ENCODE measurements at places on chromosomes 2 and 18.

GRCh38 chr2:240136671-240137292 is 677 bp upstream of the COPS9 start:
- DNase-seq: no peak

DNA sequence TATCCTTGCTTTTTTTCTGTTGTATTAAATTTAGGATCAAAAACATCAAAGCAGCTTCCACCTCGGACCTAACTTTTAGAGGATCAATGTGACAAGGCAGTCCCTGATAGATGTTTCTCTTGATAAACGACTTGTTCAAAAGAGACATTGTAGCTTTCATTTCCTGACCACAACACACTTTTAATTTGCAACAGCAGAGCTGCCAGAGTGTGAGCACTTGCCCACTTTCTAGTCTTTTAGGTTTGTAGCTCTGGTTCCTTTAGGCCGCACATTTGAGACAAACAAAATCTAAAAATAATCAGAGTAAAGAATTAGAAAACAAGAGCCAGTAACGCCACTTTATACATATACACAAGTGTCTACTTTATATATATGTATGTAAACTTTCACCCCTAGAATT is 3.1 kb downstream of the FIGN start:
- no peak for DNase-seq

DNA sequence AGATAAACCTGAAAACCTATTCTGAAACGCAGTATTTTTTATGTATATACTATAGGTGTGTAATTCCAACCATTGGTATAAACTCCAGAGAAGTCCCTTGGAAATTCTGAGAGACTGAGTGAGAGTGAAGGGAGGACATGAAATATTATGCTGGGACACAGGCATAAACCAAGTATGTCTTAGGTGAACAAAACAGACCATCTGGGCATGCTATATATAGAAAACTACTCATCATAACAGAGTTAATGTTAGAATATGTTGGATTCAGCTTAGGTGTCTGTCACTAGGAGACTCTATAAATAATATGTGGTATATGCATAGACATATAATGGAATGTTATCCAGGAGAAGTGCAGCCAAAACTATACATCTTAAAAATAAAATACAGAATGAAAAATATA is 282.6 kb downstream of the LRP1B start:
- DNase-seq: no peak

DNA sequence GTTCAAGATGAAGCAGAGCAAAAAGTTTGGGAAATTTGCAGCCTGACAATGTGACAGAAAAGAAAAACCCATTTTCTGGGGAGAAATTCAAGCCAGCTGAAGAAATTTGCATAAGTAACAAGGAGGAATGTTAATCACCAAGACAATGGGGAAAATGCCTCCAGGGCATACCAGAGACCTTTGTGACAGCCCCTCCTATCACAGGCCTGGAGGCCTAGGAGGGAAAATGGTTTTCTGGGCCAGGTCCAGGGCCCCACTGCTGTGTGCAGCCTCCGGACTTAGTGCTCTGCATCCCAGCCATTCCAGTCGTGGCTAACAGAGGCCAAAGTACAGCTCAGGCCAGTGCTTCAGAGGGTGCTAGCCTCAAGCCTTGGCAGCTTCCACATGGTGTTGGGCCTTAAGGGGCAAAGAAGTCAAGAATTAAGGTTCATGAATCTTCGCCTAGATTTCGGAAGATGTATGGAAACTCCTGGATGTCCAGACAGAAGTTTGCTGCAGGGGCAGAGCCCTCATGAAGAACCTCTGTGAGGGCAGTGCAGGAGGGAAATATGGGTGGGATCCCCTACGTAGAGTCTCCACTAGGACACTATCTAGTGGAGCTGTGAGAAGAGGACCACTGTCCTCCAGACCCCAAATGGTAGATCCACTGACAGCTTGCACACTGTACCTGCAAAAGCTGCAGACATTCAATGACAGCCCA is 314.1 kb upstream of the TRIB2 start:
- DNase-seq: no peak

DNA sequence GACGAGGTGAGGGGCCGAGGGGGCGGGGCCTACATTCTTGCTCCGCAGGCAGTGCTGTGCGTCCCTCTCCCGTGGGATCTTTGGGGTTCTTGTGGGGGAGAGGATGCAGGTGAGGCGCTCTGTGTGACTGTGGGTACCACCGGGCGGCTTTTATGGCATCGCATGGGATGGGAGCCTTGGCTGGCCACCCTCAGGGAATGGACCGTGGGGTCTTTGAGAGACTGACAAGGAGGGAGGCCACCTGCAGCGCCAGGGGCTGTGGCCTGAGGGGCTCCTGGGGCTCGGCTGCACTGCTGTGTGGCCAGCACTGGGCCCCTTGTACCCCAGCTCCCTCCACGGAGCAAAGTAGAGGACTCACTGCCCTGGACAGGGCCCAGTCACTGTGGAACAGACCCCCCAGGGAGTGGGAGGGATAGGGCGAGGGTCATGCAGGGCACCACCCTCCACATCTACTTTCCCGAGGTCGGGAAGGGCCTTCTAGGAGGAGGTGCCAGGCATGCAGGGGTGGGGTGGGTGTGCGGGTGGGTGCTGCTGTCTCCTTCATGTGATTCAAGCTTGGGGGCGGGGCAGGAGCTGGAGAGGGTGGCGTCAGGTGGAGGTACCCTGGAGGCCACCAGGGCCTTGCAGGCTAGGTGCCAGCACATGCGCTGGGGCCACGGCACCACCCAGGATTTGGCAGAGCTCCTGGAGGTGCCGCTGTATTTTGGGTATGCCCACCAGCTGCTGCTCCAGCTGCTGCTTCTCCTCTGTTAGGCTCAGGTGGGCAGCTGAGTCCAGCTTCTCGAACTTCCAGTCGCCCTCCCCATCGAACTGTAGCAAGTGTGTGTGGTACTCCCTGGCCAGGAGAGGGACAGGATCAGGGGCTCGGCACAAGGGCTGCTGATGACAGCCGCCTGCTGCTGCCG is 1072.4 kb downstream of the RPIA start:
- DNase-seq: peak; percentile 80

DNA sequence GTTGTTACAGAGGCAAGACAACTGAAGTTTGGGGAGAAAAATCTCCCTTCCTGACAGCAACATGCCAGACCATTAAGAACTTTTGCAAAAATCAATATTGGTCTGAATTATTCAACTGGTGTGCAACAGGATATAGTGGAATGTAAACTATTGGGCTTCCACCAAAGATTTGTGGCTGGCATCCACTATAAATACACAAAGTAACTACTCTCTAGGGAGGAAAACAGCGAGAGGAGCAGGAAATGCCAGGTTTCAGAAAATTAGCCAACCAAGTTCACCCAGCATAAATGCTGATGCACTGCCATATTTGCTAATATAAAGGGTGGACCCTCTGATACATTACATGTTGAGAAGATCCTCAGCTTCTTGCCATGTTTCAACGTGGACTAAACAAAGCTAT is 267.6 kb upstream of the LYPD1 start:
- no peak for DNase-seq

DNA sequence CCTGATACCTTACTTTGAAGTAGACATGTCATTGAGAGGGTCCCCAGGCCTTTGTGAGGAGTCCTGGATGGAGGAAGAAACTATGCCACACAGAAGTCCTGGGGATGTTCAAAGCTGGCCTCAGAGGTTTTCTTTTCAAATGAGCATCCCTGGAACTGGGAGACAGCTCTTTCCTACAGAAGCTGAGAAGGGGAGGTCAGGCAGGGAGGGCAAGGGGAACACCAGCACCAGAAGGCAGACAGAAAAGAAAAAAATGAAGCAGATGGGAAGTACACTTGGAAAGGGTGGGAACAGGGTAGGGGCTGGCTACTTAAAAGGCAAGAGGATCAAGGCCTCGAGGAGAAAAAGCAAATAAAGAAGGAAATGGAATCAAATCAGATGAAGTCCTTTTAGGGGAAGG is 120.0 kb downstream of the FMNL2 start:
- no peak for DNase-seq

GRCh38 chr2:228329282-228329681 is 147.8 kb upstream of the SPHKAP start:
- no peak for DNase-seq

DNA sequence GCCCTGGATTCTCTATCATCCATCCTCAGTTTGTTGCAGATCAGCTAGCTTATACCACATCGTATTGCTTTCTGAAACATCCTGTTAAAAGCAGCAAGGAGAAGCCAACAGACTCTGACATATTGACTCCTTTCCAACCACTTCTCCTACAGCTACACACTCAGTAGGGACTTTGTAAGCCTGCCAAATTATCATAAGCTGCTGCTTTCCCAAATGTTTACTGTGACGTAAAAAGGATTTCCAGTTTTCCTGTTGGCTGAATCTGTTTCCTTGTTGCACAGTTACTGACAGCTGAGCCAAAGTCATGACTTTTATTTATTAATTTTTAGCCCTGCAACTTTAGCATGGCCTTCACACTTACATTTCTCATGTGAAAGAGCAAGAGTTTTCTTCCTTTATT is 294.3 kb downstream of the KCNJ3 start:
- no peak for DNase-seq

GRCh38 chr2:73297151-73297559 is 3.8 kb upstream of the EGR4 start:
- DNase-seq: no peak

DNA sequence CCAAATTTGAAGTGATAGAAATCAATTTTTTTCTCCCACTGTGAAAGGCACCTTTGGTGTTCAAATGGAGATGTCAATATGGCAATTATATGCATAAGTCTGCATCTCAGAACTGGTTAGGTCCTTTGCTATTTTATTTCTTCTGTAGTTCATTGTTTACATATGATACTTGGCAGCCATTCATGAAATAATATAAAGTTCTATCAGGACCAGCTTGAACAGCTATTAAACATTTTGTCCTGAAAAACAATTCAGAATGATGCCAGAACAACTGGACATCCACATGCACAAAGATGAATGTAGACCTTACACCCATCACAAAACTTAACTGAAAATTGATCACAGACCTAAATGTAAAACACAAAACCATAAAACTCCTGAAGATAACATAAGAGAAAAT is 41.8 kb upstream of the ARHGAP28 start:
- no peak for DNase-seq

GRCh38 chr18:63303547-63303946 is 16.0 kb downstream of the BCL2 start:
- no peak for DNase-seq

DNA sequence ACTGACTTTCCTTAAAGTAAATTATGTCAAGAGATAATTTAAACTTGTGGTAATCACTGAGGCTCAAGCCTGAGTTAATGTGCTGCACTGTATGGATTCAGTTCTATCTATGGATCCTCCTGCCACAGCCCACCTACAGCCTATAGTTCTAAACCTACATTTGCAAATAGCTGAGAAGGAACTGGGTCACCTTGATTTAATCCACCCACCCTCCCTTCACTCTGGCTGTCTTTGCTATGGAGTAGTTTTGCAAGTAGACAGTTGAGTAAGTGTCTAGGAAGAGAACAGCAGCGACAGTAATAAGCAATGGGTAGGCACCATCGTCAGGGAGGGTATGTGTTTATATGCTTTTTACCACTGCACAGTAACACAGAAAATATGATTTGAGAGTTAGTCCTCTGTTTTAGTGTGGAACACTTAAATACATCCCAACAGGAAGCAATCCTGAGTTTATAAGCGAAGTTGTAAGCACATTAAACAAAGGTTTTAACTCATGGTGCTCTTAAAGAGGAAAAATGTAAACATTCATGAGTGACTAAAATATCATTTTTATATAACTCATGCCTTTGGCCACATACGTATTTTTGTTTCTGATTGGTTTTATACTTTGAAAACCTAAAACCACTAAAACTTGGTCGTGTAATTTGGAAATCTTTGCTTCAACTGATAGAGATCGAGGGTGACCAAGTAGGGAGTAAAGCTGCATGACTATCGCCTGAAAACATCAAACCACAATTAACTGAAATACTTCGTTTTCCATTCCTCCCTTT is 36.3 kb upstream of the CHRNA1 start:
- no peak for DNase-seq

- no peak for DNase-seq
Measured at GRCh38 chr18:8771930-8772329, 66.6 kb downstream of the MTCL1 start.

GRCh38 chr18:79568543-79569205 is 110.9 kb upstream of the CTDP1 start:
- peak; percentile 53 for DNase-seq

DNA sequence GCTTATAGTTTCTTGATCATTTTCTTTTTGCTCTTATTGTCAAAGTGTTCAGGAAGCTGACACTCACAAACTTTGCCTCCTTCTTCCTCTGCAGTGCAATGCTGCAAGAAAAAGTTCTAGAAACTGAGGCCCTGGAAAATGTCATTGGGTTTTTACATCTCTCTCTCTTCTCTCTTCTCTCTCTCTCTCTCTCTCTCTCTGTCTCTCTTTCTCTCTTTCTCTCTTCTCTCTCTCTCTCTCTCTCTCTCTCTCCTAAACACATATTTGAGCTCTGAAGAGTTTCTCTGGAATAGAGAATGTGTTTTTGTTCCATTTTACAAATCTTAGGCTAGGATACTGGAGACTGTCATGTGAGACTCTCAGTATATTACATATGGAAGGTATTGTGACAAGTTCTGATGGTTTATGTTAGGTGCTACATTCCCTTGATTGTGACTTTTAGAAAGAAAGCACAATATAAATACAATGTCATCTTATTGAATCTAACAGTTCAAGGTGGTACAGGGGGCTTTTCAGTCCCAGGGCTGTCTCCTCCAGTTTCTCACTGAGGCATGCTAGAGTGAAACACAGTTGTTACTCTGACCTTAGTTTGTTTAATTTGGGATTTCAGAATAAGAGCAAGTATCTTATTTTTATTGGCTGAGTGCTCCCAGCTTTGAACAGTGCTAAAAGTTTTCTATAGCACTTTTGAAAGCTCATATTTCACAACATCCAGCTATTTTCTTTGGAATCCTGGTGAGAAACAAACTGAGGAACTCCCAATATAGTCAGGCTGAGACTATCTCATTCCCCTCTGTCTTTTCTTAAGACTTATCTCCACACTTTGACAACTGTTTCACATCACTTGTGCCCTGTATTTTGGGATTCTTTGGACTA is 41.4 kb upstream of the EHBP1 start:
- DNase-seq: no peak

- peak; percentile 74 for DNase-seq
Measured at GRCh38 chr2:26924731-26925099, 45.7 kb upstream of the MAPRE3 start.

DNA sequence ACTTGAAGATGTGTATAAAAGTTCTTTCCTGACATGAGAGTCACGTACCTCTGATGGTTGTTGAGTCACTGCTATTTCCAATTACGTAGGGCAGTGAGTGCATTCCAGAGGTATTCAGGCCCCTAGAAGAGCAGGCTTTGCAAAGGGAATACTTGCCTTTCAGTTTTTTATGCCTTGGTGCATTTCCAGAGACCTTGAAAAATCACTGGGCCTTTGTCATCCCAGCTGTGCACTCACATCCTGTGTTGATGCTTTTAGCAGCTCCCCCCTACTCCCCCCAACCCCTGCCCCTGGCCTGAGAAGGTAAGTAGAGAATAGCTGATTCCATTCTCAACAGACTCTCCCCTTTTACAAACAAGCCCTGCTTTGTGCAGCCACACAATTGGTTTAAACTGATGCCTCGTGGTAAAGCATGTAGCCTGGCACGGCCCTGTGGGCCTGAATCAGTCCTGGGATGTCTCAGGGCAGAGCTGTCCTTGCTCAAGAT is 174.2 kb downstream of the PRPF40A start:
- no peak for DNase-seq

Data from suprapubic skin (tissue), 4 donors.